Activated CD8-positive, alpha-beta memory T cell treated with anti-CD3 and anti-CD28 coated beads for 4 hours (primary cell): ENCODE measurements at places on chromosomes 12 and 14.

GRCh38 chr12:76263696-76264095 is 84.5 kb downstream of the BBS10 start:
- no peak for DNase-seq

- no peak for DNase-seq
These were observed at the start of gene PLEK2 for GRCh38 chr14:67411820-67412421. Gene PLEK2 (minus strand): TSS chr14:67412165. CDS start chr14:67412059, 106 bp downstream.

DNA sequence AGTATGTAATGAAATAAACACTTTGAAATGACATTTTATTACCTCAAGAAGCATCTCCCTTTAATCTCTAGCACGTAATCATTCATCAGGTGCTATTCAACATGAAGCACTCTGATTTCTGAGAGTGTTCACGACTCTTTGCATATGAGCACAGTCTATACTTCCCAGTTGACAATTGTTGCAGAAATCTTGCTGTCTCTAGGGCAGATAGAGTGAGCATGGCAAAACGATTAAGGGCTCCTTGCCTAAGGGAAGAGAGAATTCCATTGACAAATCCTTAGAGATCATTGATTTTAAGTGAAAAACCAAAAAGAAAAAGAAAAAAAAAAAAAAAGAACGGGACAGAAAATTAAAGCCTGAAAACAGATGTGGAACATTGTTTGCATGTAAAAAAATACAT is 107.6 kb downstream of the C12orf50 start:
- no peak for DNase-seq

DNA sequence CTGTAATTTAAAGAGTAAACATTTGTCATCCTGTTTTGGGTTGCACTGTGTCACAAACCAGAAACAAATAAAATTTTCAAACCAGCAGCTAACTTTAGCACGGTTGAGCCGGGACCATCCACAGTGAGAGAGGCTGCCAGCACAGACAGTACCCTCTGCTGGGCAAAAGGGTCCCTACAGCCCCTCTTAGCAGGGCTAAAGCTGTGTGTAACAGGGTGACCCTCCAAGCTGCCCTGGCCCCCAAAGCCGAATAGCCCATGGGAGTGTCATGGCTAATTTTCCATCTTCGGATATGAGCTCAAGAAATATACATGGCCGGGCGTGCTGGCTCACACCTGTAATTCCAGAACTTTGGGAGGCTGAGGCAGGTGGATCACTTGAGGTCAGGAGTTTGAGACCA is 157.1 kb upstream of the GRIN2B start:
- DNase-seq: no peak

GRCh38 chr14:85421186-85421877 is 108.6 kb upstream of the FLRT2 start:
- DNase-seq: no peak

DNA sequence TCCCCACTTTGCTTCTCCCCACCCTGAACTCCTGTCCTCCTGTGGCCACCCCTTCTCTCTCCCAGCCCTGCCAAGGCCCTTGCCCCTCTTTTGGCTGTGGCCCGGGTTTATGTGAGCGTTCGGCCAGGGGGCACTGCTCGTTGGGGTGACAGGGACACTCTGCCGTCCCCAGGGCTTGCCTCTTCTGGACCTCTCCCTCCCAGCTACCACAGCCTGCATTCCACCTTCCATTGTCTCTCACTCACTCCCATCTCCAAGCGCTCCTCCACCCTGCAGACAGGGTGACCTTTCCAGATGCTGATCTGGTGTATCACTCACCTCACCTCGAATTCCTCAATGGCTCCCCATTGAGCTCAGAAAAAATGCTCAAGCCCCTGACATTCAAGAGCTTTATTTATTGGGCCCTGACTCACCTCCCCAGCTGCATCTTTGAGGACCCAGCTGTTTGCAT is 1.4 kb downstream of the SERPINA9 start:
- no peak for DNase-seq

GRCh38 chr12:113459981-113460380 is 11.7 kb downstream of the LHX5 start:
- DNase-seq: no peak

DNA sequence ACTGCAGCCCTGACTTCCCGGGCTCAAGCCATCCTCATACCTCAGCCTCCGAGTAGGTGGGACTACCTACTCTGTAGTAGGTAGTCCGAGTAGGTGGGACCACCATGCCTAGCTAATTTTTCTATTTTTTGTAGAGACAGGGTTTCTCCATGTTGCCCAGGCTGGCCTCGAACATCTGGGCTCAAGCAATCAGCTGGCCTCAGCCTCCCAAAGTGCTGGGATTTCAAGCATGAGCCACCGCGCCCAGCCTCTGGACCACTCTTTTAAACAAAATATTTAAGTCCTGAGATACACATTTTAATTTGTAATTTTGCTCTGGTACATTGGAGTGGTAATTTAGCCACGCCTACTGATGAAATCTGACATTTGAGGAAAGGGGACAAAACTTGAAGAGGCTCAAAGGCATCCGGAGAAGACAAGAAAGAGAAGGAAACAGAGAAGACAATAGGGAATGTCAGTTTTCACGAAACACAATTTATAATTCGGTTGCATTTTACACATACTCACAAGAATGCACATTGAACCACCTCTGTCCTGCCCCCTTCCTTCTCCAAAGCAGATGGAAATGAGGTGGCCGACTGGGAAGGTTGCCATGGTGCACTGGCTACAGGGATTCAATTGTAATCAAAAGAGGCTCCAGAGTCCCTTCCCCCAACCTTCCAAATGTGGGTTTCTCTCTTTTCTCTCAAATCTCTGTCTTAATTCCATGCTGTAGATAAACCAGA is 9.7 kb upstream of the TUBA1A start:
- DNase-seq: no peak

DNA sequence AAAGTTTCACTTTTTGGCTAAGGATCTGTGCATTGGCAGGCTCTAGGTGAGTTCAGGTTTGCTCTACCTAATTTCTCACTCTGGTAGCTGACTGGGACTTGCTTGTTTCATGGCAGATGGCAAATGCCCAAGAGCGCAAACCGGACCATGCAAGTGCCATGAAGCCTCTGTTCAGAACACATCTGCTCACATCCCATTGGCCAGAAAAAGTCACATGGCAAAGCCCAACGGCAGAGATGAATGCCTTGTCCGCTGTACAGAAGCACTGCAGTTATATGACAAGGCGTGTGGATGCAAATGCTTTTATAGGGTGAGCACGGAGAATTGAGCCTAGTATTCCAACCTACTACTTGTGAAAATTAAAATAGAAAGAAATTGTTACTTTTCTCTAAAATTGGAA is 202.2 kb upstream of the HMGA2 start:
- no peak for DNase-seq

GRCh38 chr14:38731962-38732361 is 371.1 kb downstream of the SEC23A start:
- DNase-seq: no peak

DNA sequence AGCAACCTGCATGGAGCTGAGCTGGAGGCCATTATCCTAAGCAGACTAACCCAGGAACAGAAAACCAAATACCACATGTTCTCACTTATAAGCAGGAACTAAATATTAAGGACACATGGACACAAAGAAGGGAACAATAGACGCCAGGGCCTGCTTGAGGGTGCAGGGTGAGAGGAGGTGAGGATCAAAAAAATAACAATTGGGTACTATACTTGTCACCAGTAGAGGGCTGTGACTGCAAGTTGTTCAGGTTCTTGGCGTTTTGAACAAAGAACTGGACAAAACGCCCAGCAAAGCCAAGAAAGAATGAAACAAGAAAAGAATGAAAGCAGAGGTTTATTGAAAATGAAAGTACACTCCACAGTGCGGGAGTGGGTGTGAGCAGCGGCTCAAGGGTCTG is 208.5 kb upstream of the NEDD1 start:
- no peak for DNase-seq

DNA sequence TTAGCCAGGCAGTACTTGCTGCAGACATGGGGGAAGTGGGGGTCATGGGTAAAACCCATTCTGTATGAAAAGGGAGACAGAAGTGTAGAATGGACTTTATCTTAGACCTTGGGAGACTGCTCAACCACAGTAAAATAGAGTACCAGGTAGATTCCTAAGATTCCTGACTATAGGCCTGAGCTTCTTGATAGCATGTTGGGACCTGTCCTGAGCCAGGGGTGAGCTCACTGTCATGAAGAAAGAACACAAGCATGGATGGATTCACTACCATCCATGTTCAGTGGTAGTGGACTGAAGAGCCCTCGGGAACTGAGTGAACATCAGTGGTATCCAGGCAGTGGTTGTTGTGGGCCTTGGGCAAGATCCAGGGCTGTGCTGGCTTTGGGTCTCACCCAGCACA is 1003.8 kb downstream of the TMTC2 start:
- DNase-seq: no peak

DNA sequence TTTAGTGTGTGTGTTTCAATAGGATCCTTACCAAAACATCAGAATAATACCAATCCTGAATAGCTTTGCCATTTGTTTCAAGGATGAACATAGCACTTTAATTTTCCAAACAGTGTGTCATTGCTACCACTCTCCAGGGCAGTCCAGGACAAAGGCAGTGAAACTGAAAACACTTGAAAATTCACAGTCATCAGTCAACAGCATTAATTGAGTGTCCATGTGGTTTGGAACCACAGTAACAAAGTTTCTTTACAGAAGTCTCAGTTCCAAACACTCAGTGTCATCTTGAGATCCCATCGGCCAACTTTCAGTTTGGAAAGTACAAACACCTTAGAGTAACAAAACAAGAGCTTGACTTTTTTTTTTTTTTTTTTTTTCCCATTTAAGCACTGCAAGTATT is 228.4 kb upstream of the SOX5 start:
- no peak for DNase-seq

GRCh38 chr12:16962889-16963288 is 356.9 kb upstream of the LMO3 start:
- DNase-seq: no peak

DNA sequence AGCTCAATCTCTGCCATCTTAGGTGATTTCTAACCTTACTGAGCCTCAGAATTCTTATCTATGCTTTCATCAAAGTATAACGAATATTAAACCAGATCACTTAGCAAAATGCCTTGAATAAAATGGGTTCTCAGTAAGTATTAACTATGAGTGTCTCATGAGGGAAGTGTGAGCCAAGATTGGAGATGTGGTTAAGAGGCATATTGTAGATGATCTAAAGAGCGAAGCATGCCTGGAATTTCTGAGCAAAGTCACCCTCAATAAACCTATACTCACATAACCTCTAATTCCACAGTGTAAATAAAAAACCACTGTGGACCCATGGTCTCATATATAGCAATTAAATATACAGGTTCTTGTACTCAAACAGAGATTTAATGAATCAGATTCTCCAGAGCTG is 193.1 kb upstream of the FSCB start:
- DNase-seq: no peak

- DNase-seq: no peak
These were observed 150.9 kb upstream of the SLC16A7 start for GRCh38 chr12:59444932-59445331.

- no peak for DNase-seq
These were observed 42.8 kb downstream of the RPGRIP1 start for GRCh38 chr14:21322716-21323115.

- no peak for DNase-seq
These were observed 43.8 kb upstream of the KTN1 start for GRCh38 chr14:55536204-55536708.

- no peak for DNase-seq
These were observed 105.4 kb upstream of the CNTN1 start for GRCh38 chr12:40586823-40587222.

DNA sequence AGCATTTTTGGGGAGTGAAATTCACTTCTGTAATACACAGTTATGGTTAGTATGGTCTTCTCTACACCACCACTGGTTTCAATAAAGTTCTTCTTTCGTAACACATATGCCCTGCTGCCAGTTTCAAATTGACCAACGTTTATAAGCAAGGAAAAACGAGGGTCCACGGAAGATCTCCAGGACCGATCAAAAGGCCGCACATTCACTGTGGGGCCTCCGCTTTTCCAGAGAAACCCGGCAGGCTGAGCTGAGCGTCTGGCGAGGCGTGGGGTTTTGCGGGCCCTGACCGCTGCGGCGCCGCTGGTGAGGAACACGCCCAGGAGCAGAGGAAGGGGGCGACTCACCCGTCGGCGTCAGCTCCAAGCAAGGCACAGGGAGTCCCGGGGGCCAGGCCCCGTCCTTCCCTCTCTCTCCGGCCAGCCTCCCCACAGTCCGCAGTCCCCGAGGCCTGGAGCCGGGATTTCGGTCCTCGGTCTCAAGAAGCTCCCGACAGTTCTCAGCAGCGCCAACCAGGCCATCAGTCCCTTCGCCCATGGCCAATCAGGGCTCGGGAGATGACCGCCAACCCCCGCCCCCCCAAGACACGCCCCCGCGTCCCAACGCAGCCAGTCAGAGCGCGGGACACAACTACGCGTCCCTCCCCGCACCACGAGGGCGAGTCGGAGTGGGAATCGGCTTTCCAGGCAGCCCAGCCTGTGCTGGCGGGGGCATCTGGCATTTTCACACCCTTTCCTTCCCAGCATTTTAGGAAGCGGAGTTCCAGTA is at the start of gene MTERF2:
TSS of gene MTERF2 (minus strand) at position 522 of the 765 bp plus-strand sequence. CDS start 8,432 bp downstream, outside the sequence.
- peak; percentile 62 for DNase-seq

DNA sequence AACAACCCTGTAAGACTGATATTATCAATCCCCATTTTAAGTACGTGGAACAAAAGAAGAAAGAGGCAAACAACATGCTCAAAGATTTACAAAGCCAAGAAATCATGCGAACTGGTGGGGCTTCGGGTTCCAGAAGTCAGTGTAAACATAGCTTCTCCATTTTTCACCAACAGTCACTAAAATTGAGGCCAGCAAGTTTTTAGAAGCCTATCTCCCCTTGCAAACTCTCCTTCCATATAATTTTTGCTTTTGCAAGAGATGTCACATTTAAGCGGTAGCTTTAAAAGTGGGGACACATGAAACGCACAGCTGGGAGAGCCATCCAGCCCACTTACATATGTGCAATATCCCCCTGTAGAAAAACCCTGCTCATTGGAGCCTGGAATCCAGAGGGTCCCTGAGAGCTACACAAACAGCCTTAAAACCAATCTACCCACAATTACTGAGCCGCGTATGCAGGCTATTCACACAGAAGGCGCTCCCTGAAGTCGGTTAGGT is 797 bp downstream of the SLC11A2 start:
- DNase-seq: no peak

DNA sequence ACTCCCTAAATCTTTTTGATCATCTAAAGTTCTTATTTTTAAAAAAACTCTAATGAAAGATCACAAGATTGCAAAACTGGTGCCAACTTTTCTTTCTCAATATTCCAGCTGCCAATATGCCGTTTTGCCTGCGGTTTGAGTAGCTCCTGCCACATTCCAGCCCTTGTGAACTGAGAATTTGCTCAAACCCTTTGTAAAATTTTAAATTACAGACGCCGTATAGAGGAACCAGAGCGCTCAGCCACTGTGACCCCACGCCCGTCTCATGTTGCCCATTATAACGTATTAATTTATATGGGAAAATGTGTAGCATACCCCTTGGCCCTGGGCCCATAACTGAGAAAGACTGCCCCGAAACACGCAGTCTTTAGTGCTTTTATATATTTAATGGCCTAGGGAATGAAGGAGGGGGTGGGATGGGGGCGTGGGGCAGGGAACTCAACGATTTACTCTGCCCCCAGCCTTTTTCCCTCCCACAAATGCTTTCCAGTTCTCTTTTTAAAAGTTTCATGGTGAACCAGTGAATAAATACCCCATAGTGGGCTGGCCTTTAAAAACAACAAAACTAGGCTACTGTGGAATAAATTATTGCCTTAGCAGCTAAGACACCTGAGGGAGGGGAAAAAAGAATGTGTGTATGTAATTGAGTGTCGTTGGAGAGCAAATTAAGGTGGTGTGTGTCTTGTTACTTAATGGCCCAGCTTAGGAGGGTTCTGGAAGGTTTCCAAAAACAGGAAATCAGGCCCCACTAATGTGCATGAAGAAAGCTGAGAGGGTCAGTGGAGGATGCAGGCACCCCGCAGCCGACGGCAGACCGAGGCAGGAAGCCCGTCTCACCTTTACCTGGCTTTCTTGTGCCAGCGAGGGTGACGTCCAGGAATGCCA is 45.7 kb upstream of the RFLNA start:
- no peak for DNase-seq

- no peak for DNase-seq
These were observed 1.1 kb downstream of the PPP4R4 start for GRCh38 chr14:94175011-94175745.
